Stimulated activated CD4-positive, alpha-beta T cell treated with anti-CD3 and anti-CD28 coated beads, TNF-alpha, amount 100 ng/mL, for 24 hours (primary cell): ENCODE measurements at places on chromosomes 5 and 9.

- DNase-seq, result no peak
These were observed 49.2 kb downstream of the TIMD4 start for GRCh38 chr5:156913719-156914370.

GRCh38 chr5:137621861-137622823, 113.7 kb downstream of the KLHL3 start:
- DNase-seq, result no peak

DNA sequence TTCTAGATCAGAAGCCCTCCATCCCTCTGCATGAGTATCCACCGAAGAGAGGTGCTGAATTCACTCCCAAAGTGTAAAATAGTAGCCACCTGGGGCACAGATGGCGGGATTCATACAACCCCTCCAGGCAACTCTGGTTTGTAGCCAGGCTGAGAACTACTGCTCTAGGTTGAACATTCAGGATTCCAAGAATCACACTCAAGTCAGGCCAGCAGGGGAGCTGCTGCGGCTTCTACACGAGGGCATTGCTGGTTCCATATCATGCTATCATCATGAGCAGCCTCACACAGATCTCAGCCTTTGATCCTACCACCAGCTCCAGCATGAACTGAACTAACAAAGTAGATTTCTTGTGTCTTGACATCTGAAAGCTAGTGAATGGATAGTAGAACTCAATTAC, 367.9 kb downstream of the DIRAS2 start:
- DNase-seq, result no peak

- DNase-seq, result peak; percentile 83
These were observed 2.5 kb upstream of the MSMP start for GRCh38 chr9:35756275-35757225.

DNA sequence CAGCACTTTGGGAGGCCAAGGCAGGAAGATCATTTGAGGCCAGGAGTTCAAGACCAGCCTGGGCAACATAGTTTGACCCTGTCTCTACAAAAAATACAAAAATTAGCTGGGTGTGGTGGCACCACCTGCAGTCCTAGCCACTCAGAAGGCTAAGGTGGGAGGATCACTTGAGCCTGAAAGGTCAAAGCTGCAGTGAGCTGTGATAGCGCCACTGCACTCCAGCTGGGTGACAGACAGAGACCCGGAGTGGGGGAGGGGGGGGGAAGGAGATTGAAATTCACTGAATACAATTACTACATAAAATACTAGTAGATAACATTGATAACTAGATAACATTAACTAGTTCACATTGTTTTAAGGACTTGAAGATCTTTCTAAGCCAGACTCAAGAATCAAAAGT, 345.6 kb downstream of the BNC2 start:
- no peak for DNase-seq

- no peak for DNase-seq
These were observed 427.6 kb downstream of the IRX1 start for GRCh38 chr5:4023091-4023752.

GRCh38 chr9:22265534-22265933, 181.1 kb upstream of the DMRTA1 start:
- DNase-seq, result no peak

- DNase-seq, result no peak
These were observed 102.1 kb downstream of the C5orf15 start for GRCh38 chr5:133866160-133866902.

- no peak for DNase-seq
These were observed 154.0 kb downstream of the MCTP1 start for GRCh38 chr5:95130941-95131340.

DNA sequence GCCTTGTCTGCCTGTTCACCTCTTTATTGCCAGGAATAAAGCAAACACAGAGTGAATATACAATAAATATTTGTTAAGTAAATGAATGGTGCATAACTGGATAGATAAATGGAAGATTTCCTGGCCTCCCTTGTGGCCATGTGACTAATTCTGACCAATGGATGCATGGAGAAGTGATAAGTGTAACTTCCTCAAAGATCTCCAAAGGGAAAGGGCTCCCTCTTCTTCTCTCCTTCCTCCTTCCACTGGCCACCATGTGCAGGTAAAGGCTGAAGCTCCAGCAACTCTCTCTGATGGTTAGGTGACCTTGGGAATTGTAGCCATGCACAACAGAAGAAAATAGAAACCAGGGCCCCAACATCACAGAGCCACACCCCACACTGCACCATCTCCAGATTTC, 174.4 kb downstream of the EBF1 start:
- DNase-seq, result no peak

GRCh38 chr9:110260911-110261310, 4.6 kb upstream of the TXN start:
- no peak for DNase-seq

- no peak for DNase-seq
These were observed 32.9 kb downstream of the PRLR start for GRCh38 chr5:35197351-35197750.

GRCh38 chr9:29691758-29692407, 2118.6 kb upstream of the C9orf72 start:
- no peak for DNase-seq

GRCh38 chr9:123246534-123246933, 21.9 kb downstream of the STRBP start:
- no peak for DNase-seq

DNA sequence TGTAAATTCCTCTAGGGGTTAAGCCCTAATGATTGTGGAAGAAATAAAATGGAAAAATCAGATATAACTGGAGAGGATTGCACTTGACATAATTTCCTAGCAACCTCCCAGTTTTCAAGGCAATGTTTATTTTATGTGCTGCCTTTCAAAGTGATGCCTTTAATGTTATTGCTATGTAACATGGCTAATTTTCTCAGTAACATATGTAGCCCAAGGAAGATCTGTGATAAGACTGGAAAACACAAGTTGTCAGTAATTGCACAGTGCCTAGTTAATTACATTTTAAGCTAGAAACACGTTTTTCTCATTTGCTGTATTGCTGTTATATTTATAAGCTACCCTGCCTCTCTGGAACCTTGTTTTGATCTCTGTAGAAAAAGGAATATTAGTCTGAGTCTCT, 49.2 kb upstream of the KCNN2 start:
- no peak for DNase-seq

GRCh38 chr9:34577400-34578240, 11.9 kb downstream of the CNTFR start:
- no peak for DNase-seq
